ENCODE measurements at places on chromosomes 1 and 21.

- no peak for DNase-seq
Measured at GRCh38 chr1:218426343-218426657, 81.2 kb downstream of the TGFB2 start.

GRCh38 chr1:201167041-201167991 lies 13.0 kb upstream of the TMEM9 start:
- no peak for DNase-seq

GRCh38 chr1:116693759-116694480 lies 26.4 kb upstream of the IGSF3 start:
- DNase-seq, result no peak

DNA sequence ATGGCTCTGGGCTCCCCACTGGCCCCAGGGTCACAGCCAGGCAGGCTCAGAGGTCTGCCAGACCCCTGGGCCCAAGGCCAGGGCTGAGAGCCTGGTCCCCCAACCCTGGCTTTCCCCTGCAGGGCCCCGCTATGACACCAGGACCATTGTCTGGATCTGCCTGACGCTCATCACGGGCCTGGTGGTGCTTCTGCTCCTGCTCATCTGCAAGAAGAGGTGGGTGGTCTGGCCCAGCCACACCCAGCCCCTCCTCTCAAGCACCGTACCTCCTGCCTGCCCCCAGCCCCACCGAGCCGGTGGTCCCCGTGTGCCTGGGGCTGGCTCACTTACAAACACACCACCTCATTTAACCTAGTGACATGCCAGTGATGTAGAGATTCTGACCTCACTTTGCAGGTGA lies 31.8 kb downstream of the EPHA8 start:
- no peak for DNase-seq

- peak; percentile 27 for DNase-seq
Measured at GRCh38 chr21:44686000-44686781, 4.2 kb upstream of the KRTAP12-1 start.

GRCh38 chr1:207923561-207923960 lies 12.6 kb upstream of the CD34 start:
- DNase-seq, result no peak

GRCh38 chr1:182442333-182442732 lies 7.6 kb upstream of the RGSL1 start:
- DNase-seq, result no peak

Data from GM23338 (cell line).